ENCODE measurements at places on chromosomes 1 and 21.

- no peaks in the 10 kb centered on the region for H3K36me3 ChIP-seq
- no peak overlapping the region for H3K27ac ChIP-seq
- no peaks in the 10 kb centered on the region for H3K4me1 ChIP-seq
These were observed 138.1 kb upstream of the HMCN1 start for GRCh38 chr1:185595835-185596667.

DNA sequence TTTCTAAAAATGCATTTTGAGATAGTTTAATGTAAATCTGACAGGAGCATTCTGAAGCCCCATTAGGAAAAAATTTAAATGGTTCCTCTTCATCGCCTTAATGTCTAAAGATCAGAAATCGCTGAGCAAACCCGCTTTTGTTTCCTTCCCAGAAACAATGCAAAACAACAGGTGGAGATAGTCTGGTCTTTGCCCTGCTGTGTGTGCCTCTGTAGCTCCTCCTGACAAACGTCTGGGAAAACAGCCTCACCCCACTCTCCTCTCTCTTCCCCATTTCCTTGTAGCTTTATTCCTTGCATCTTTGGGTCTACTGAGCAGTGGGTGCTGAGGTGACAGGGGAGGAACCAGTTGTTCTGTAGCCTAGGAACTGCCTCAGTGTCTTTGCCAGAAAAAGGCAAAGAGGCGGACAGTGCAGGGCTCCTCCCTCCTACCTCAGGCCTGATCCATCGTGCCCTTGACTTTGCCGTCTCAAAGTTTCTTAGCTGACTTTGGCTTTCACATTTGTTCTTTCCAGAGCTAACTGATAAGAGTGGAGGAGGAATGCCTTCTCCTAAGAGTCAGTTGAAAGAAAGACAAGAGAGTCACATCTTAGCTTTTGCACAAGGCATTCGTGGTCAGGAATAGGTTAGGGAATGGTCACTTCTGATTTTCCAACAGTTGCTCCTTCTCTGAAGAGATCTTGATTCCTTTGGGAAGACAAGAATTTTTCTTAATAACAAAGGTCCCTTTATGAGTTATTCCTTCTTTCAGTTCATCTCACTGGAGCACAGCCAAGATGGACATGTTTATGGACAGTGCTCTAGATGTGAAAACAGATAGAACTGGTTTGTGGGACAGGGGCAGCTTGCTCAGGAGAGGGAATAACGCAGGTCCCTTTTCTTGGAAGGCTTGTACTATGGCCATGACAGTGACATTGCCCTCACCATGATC, 24.9 kb downstream of the SYT11 start:
- H3K4me1 ChIP-seq: no peaks in the 10 kb centered on the region
- no peak overlapping the region for H3K4me3 ChIP-seq
- no peaks in the 10 kb centered on the region for H3K27me3 ChIP-seq
- peaks cover 74% of the 10 kb centered on the region for H3K36me3 ChIP-seq
- no peak overlapping the region for H3K27ac ChIP-seq

- H3K27ac ChIP-seq: no peak overlapping the region
- H3K4me1 ChIP-seq: no peaks in the 10 kb centered on the region
- DNase-seq: no peak
- H3K4me3 ChIP-seq: no peak overlapping the region
- H3K36me3 ChIP-seq: peaks cover 3% of the 10 kb centered on the region
- no peaks in the 10 kb centered on the region for H3K27me3 ChIP-seq
These were observed 31.7 kb downstream of the RUNX3 start for GRCh38 chr1:24898152-24898908.

GRCh38 chr1:94110946-94111740, 9.8 kb downstream of the ABCA4 start:
- H3K4me1 ChIP-seq: no peaks in the 10 kb centered on the region
- no peak overlapping the region for H3K4me3 ChIP-seq
- no peak for DNase-seq
- no peak overlapping the region for H3K27ac ChIP-seq
- no peaks in the 10 kb centered on the region for H3K36me3 ChIP-seq
- H3K27me3 ChIP-seq: no peaks in the 10 kb centered on the region

GRCh38 chr1:244409701-244410100, 42.0 kb downstream of the ADSS2 start:
- H3K36me3 ChIP-seq: peaks cover 74% of the 10 kb centered on the region
- no peaks in the 10 kb centered on the region for H3K4me1 ChIP-seq
- H3K4me3 ChIP-seq: no peak overlapping the region
- no peak for DNase-seq
- H3K27ac ChIP-seq: no peak overlapping the region

DNA sequence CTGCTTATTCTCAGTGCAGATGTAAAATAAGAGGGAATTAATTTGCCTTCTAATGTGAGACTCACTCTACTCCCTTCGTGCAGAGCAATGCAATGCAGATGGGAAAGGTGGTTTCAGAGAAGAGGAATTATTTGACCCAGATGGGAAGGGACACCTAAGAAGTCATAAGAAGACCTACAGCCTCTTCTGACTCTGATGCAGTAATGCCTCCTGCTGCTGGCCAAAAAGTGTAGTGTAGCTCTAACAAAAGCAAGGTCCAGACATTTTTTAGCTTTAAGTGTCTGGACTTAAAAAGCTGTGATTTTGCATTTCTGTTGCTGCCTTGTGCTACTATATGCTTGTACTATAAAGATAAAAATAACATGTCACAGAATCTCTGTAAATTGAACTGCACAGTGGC, 501.4 kb downstream of the TTLL7 start:
- H3K27me3 ChIP-seq: no peaks in the 10 kb centered on the region
- H3K4me1 ChIP-seq: no peaks in the 10 kb centered on the region
- H3K36me3 ChIP-seq: no peaks in the 10 kb centered on the region
- DNase-seq: no peak
- H3K4me3 ChIP-seq: no peak overlapping the region

DNA sequence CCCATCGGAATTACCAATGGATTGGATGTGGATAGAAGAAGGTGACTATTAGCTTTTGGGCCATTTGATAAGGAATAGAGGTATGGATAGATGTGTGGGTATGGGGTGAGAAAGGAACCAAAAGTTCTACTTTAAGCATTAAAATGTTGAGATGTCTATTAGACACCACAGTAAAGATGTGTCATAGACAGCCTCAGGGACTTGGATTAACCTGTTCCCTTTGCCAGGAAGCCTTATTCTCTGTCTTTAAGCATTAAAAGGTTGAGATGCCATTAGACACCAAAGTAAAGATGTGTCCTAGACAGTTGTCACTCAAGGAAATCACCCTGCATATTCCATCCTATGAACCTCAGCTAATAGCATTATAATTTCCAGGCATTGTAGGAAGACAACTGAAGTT, 11.0 kb upstream of the DENND1B start:
- no peak overlapping the region for H3K4me3 ChIP-seq
- DNase-seq: no peak
- no peaks in the 10 kb centered on the region for H3K27me3 ChIP-seq
- no peak overlapping the region for H3K27ac ChIP-seq
- H3K36me3 ChIP-seq: no peaks in the 10 kb centered on the region

All from ascending aorta (tissue), 2 donors.